ENCODE measurements at places on chromosomes 5 and 9.

GRCh38 chr9:99605016-99605743 lies 216.5 kb upstream of the NR4A3 start:
- DNase-seq, result no peak

DNA sequence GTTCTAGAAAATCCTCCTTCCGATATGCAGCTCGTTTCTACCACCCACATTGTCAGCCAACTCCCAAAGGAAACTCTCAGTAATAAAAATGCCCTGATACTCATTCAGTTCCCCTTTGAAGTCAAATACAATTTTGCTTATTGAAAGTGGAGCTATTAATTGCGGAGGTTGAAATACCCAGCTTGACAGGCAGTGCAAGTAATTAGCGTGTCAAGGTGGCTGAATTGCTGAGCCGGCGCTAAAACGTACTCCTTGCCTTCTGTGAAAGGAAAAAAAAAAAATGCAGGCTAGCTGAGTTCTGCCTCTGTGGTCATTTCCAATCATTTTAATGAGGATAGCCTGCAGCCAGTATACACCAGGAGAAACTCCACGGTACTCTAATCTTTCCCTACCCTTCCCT lies 165.5 kb downstream of the RORB start:
- no peak for DNase-seq

DNA sequence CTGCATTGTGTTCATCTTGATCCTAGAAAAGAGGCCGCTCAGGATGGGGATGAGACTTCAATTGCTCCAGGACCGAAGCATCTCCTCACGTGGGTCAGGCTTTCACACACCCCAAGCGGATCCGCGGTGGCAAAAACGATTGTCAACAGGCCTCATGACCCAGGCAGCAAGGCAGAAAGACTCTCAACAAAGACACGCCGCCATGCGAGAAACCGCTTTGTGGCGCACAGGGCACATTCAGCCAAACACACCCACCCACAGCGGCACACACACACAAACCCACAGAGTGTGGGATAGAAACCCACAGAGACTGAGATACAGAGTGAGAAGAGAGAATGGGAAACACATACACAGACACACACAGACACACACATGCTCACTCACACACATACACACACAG lies 483.4 kb downstream of the SPATA31A7 start:
- no peak for DNase-seq

DNA sequence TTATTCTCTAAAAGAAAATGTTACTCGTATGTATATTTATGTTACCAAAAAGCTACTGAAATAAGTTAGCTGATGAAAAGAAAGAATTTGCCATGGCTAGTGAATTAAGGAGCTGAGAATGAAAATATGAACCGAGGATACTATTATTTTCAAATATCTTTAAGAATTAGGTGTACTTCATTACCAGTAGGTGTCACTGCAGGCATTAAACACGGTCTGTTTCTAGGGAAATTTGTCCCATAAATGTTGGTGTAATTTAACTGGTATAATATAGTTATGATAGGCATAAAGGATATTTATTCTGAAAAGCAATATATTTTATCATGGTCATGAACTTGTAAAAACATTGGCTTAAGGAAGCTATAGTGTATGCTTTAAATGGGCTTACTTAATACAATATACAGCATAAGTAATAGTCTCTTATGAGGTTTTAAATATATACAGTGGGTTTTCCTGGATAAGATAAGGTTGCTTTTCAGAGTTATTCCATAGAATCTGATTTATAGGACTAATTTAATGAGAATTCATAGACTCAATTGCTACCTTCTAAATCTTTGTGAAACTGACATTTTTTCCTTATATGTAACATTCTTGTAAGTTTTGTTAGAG lies 72.4 kb upstream of the MPDZ start:
- no peak for DNase-seq

DNA sequence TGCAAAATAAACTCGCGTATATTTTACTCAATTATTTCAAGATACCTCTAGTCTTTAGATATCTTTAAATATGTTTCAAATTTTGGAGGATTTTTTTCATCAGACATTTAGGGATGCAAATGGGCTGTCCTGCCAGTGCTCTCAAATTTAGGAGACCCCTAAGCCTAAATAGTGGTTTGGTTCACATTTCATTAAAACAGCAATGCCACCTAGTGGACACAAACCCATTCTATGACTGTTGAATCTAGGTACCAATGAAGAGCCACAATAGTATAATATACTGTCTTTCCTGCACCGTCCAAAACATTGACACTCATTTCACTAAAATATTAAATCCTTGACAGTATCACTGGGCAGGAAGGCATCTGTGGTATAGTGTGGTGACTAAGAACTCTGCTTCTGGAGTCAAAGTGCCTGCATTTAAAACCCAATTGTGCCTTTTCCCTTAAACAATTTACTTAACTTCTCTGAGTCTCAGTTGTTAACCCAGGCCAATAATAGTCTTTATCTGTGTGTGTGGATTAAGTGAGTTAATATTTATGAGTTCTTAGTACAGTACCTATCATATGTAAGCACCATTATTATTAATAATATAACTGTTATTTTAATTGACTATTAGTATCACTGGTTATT lies 148.0 kb downstream of the RORB start:
- no peak for DNase-seq

- DNase-seq, result no peak
These were observed 30.4 kb downstream of the AMBP start for GRCh38 chr9:114047717-114048116.

GRCh38 chr5:141637123-141637766 lies 448 bp downstream of the RELL2 start:
- peak; percentile 20 for DNase-seq

GRCh38 chr9:116765011-116765410 lies 77.9 kb downstream of the TRIM32 start:
- no peak for DNase-seq

DNA sequence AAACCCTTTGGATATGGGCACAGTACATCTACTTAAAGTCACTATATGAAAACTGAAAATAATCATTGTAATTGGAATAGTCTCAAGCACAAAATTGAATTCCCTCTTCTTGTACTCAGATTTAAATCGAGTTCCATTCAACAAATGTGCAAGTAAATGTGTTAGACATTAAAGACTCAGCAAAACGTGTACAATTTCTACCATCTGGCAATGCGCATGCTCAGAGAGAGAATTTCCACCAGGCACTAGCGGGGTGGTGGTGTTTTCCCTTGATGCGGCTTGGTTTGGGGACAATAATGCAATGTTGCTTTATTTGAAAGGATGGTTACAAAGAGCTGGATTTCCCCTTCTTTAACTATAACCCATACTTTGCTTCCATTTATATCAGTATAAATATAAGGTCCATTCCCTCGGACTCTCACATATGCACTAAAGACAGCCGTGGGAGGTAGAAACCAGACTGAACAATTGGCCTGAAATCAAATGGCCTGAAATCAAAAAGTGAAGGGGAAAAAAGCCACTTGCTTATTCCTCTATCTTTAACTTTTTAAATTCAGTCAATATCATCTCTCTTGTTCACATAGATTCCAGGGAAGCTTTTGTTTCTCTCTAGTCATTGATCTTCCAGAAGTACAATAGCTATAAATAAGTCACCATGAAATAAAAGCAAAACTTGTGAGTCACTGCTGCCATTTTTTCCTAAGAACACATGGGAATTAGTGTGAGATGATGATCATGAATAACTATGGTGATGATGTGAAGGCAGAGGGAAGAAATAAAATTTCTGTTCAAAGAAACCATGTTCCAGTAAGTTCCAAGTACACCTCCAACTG lies 59.2 kb downstream of the ADAMTS12 start:
- no peak for DNase-seq

DNA sequence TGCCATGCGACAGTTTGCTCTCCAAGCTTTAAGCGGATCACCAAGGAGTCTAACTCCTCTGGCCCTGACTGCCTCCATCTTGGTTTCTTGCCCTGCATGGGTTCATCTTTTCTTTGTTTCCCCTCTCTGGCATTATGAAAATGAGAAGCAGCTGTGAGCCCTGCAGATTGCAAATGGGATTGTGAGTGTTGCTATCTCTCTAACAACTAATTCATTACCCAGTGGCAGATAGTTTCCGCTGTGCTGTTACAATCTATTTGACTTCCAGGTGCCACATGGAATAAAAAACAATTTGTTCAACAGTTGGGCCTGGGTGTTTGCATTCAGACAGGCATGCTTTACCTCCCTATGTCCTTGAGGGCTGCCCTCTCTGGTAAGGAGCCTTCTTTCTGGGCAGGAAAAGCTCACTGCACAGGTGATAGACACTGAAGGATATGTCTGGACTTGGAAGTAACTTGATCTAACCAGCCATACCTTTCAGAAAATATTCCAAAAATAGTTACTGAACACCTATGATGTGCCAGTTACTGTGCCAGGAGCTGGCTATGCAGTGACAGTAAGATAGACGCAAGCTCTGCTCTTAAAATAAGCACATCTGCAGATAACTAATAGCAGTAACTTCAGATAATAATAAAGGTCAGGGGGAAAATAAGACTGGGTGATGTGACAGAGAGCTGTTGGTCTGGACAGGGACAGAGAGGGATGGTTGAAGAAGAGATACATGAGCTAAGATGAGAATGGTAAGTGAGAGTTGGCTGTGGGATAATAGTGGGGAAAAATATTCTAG lies 40.1 kb downstream of the GRIA1 start:
- no peak for DNase-seq

DNA sequence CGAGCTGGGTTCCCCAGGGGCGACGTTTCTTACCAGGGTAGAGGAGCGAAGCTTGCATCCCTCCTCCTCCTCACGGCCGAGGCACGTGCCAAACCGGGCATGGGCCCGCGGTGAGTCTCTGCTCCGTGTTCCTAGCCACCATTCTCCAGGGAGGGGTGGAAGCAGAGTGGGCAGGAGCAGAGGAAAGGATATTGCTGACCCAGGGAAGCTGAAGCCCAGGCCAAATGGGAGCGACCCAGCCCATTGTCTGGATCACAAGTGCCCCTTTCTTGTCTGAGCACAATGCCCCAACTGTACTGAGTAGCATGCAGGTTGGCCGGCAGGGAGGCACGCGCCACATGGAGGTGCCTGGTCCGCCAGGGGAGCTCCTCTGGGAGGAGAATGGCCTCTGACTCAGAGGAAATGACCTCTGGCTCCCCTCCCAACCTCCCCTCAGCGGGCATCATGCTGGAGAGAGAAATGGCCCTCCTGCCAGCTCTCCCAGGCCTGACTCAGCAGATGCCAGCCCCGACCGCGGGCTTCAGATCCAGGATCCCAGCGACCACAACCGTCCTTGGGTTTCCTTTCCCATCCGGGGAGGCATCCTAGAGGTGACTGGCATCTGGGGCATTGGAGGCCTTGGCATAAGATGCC lies 1.1 kb downstream of the PRR7 start:
- no peak for DNase-seq

GRCh38 chr5:126433701-126434100 lies 10.5 kb downstream of the GRAMD2B start:
- no peak for DNase-seq

DNA sequence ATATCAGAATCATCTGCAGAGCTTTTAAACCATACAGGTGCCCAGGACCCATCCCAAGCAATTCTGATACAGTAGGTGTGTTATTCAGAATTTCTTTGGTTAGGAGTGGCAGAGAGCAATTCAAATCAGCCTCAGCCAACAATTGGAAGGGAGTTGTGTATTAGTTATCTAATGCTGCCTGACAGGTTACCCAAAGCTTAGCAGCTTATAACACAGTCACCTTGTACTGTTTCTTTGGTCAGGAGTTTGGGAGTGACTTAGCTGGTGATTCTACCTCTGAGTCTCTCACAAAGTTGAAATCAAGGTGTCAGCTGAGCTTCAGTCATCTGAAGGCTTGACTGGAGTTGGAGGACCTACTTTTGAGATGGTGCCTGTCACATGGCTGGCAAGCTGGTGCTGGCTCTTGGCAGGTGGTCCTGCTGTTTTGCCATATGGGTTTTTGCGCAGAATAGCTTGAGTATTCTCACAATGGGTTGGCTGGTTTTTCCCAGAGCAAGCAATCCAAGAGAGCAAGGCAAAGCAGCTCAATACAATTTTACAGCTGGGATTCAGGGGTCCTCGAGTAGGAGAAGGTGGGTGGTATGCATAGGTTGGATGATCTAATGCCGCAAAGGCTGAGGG lies 18.7 kb upstream of the CARNMT1 start:
- DNase-seq, result no peak

DNA sequence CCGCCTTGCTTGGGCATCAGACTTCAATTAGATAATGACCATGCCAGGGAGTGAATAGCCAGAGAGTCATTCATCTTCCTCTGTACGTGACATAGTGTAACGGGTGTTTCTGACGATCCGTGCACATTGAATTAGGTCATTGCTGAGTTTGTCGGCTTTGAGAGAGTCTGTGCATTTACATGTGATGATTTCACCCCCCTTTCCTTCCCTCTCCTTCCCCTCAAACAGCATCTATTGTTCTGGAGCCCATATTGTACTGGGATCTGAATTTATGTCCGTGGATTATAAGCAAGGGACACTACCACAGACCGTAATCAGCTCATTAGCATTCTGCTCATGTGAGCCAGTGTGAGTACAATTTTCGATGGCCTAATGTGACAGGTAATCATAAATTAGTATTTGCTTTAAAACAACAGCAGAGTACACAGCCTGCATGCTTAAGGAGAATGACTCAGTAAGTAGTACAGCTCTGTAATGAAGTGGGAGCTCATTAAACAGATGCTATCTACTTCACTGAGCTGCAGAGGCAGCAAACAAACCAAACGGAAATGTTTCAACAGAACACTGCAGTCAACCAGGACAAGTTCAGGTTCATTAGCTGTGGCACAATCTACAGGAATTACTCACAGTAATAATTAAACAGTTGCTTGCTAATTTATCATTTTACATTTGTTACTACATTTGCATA lies 302.1 kb downstream of the CSNK1G3 start:
- no peak for DNase-seq

DNA sequence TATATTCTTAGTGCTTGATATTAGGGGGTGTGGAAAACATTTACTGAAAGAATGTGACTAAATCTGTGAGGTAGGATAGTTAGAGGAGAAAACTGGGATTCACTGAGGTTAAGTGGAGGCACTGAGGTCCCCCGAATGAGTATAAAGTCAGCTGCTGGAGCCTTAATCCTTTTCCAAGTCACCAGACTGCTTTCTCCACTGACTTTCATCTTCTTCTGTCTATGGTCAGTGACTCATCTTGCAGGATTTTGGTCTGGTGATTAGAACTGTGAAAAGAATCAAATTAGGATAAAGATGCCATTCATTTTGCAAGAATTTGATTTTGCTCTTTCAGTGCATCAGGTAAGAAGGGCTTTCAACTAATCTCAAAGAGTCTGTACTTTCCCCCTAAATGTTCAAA lies 89.3 kb upstream of the ALDH1A1 start:
- no peak for DNase-seq

GRCh38 chr5:1925111-1926070 lies 42.7 kb upstream of the IRX4 start:
- DNase-seq, result no peak

DNA sequence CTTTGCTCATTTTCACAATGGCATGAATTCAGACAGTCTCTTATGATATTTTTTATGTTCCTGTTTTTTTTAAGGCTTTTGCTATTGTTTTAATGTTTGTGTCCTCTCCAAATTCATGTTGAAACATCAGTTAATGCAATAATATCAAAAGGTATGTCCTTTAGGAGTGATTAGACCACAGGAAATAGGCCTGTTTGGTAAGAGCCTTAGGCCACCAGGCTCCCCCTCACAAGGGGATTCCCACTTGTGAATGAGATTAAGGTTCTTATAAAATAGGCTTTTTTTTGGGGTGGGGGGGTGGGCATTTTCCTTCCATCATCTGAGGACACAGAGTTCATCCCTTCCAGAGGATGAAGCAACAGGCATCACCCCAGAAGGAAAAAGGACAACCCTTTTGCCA lies 2074.2 kb upstream of the C9orf72 start:
- no peak for DNase-seq

Measured in stimulated activated CD8-positive, alpha-beta memory T cell treated with anti-CD3 and anti-CD28 coated beads, Interleukin-15, amount 100 ng/mL, for 4 hours (primary cell).